Left kidney (tissue), 8 donors: ENCODE measurements at places on chromosomes 2 and 18. TPM values are rescaled to one million over a fixed set of nuclear protein-coding genes. Genes with fewer than 3 reads are reported as not detected.

HJURP gene
- polyA plus RNA-seq = 33.4 TPM

MAPK4 gene
- 8.9 TPM for polyA plus RNA-seq

RHBDD1 gene
- 30.4 TPM for polyA plus RNA-seq

LAMA3 gene
- polyA plus RNA-seq = 2.0 TPM

SAG gene
- polyA plus RNA-seq = 0.13 TPM

UGT1A4 gene
- polyA plus RNA-seq = not detected

DNA sequence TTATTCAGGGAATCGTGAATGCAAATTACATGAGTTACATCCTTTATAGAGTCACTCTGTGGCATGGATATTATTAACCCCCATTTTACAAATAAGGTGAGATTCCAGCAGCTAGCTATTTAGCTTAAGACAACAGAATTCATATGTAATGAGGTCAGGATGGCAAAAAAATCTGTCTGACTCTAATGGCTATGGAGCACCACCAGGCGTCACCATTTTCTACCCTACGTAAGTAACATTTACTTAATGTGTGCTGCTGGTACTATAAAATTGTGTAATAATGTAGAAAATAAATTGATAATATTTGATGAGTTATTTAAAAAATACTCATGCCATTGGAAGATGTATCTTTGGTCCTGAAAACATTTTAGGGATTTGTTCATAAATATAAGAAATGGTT lies 2040.1 kb upstream of the LRRTM1 start:
- no peak for DNase-seq

DNA sequence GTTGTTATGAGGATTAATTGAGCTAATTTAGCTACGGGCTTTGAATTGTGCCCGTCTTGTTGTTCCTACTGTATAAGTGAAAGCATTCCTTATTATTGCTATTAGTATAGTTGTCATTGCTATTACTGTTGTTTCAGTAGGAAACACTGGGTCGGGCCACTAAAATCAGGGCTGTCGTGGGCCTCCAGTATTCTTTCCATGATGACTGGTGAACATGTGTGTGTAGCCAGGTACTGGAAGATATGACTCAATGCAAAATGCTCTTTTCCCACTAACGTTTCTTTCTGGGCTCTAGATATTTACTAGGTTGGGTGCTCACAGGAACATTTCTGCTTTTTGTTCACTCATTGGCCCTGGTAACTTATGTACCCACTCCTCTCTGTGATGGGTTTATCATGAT lies 4.9 kb downstream of the TTL start:
- DNase-seq = no peak

DNA sequence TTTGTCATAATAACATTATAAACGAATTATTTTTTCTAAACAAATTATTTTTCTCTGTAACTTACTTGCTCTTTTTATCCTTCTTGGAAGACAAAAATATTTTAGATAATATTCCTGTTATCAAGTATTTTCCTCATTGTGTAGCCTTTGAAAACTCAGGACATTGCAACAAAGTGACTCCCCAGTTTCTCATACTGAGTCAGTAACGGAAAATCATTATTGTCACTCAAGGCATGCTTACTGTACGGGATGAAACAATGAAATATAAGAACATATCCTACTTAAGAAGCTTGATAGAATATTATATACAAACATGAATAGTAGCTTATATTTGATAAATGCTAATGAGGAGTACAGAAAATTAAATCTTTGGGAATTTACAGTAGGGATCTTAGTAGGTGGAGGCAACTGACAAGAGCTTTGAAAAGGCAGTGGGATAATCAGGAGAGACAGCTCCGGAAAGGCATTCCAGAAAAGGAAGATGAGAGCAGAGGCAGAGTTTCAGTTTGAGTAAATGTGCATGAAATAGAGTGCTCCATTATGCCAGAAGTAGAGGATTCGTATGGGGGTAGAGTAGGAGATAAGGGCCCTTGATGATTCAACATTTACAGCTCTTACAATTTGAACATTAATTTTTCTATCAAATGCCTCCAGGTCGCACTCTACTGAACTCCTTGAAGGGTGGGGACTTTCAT lies 14.0 kb upstream of the YES1 start:
- no peak for DNase-seq

- no peak for DNase-seq
Observed at GRCh38 chr2:226585130-226585561, 214.5 kb downstream of the IRS1 start.

GRCh38 chr2:55078956-55079355 lies 28.7 kb upstream of the RTN4 start:
- DNase-seq = no peak

DNA sequence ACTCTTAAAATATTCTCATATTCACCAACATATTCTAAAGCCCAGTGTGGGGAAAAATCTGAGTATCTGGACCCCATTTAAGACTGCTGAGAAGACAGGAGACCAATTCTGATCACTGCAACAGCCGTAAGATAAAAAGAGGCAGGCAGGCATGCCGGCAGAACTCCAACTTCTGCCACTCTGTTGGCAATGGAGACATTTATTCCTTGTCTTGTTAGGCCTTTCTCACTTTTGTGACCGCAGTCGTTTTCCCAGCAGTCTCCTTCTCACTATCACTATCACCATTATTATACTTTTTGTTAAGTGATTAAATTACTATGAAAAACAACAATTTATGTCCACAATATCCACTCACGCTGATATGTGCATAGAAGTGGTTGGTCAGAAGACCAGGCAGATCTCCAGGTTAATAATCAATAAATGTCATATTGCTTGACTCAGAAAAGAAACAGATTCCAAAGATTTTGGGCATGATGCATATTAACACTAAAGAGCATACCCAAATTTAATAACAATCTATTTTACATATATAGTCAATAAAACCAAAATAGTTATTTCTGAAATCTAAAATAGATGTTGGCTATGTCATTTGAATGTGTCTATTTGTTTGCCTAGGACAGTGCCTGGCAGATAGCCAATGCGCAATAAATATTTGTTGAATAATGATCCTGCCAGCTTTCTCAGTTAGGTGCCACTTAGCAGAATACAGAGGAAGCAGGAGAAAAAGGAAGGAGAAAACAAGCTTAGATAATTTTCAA lies 38.2 kb downstream of the SESTD1 start:
- no peak for DNase-seq

DNA sequence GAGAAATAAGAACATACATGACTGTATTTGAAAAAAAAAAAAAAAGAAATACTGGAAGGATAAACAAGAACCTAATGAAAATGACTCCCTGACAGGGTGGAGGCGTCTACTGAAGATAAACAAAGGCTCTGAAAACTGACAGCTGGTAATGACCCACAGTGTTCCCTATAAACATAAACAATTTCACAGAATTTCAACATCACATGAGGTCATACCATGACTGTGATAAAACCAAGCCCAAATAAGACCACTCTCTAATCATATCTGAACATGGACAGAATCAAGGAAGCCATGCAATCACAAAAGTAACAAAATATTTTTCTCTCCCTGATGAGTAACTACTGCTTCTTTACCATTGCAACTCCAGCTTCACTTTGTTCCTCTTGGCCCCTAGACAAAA lies 159.3 kb downstream of the FAM124B start:
- DNase-seq = no peak

DNA sequence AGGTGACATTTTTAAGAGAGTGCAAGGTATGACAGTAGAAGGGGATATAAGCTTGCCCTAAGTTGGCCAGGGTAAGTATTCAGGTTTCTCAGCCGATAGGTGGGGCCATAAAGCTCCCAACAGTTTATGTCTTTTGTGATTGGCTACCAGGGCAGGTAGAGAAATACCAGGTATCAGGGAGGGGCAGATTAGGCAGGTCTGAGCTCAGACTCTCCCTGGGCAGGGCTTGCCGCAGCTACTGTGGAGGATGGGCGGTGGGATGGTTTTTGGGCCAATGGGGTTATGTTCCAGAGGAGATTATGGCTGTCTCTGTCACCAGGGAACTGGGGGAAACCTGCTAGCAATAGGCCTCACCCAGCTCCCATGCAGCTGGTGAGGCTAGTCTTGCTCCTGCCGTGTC lies 211.6 kb downstream of the PTH2R start:
- no peak for DNase-seq

DNA sequence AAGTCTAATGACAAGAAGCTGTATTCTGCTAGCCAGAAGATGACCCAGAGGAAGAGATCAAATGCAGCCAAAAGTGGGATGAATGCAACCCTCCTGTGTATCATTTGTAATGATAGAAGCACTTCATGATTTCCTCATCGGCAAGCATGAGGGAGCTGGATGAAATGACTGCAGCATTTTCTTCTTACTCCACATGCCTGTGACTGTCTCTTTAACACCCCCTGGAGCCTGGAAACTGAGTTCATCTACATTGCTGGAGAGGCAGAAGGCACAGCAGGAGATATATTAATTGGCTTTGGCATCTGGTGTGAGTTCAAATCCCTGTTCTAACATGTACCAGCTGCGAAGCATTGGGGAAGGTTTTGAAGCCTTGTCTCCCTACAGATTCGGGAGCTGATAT lies 37.7 kb downstream of the ID2 start:
- no peak for DNase-seq

DNA sequence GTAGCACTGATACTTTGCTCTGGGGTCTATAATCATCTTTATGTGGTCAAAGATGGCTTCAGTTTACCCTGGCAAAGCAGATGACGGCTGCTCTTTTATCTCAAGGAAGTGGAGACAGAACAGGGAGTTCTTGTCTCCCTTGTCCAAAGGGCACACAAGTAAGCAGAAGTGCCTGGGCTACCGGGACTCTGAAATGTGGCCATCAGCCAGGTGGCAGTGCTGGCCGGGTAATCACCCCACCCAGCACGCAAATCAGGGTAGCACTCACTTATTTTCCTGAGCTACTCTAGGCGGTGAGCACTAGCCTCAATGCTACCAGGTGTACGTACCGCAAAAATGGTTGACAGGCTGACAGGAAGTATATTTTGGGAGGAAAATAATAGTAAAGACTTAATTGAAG lies 119.7 kb upstream of the ETAA1 start:
- DNase-seq = no peak
